ENCODE measurements at places on chromosomes 5 and 9.
A peak's percentile ranks its signal among the peaks of the same experiment; 100 is the strongest.

- peak; percentile 80 for DNase-seq
These were observed 152.2 kb downstream of the ARHGAP26 start for GRCh38 chr5:142922223-142922952.

- no peak for DNase-seq
These were observed 34.8 kb upstream of the RAPGEF1 start for GRCh38 chr9:131774636-131775035.

DNA sequence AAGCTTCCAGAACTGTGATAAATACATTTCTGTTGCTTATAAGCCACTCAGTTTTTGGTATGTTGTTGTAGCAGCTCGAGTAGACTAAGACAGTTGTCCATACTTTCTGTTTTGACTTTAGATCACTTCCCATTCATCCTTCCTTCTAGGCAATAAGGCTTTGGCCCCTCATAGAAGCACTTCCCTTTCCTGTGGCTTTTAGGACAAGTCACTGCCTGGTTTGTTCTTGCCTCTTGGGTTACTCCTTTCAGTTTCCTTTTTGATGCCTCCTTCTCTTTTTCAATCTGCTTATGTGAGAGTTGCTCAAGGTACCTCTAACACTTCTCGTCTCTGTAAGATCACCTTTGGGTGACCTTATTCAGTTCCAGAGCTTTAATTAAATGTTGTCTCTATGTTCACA, 72.4 kb upstream of the NTRK2 start:
- peak; percentile 85 for DNase-seq

GRCh38 chr5:79834098-79834753, 144.6 kb downstream of the CMYA5 start:
- DNase-seq, result no peak

- peak; percentile 86 for DNase-seq
These were observed 49.6 kb downstream of the ANKRD55 start for GRCh38 chr5:56183506-56183905.

DNA sequence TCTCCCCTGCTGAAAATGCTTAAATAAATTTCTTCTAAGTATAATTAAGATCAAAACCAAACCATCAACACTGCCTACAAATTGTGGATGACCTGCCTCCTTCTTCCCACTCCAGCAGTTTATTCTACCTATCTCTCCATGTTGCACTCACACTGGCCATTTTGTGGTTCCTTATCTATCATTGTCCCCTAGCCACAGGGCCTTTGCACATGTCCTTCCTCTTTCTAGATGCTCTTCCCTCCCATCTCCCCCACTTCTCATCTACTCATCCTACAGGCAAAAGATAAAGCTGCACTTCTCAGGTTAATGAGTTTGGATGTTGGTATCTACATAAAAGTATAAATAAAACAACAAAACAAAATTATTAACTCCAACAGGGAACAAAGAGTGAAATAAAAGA, 70.6 kb upstream of the CCNG1 start:
- no peak for DNase-seq

DNA sequence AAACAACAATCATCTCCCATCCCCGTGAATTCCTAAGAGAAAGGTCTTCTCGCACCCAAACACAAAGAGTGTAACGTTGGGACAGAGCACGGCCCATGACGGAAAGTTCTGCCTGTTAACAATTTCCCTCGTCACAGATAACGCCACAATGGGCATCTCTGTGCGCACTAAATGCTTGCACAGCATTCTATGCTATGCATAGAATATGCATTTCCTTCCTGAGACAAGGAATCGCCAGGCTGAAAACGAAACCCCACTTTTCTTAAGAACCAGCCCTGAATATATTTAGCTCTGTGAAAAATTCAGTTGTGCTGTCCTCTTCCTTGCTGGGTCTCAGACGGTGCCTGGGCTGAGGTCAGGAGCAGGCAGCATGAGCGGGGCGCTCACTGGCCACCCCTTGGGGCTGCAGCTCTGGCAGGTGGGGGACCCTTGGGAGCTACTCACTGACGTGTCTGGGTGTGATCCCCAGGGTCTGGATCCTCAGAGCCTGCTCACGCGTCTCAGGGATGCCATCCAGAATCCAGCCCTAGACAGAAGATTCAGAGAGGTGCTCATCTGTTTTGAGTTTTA, 49.8 kb downstream of the AK8 start:
- DNase-seq, result no peak

GRCh38 chr5:132423438-132423898, 54.0 kb downstream of the SLC22A5 start:
- DNase-seq, result no peak

- DNase-seq, result no peak
These were observed 950.6 kb upstream of the NUDT12 start for GRCh38 chr5:104513121-104513602.

DNA sequence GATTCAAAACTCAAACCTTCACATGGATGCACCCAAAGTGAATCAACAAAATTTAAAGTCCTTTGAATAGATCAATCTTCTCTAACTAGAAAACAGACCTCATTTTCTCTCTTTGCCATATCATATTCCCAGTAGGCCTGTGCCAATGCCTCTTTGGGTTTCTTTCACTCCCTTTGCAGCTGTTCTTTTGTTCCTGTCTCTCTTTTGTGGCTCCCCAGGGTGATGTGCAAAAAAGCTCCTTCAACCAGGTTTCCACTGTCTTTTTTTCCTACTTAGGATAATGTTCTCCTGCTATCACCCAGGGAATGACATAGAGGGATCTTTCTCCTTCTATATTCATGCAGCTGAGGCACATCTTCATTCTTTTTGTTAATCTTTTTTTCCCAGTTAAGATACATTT, 54.6 kb downstream of the MARCHF3 start:
- DNase-seq, result no peak

DNA sequence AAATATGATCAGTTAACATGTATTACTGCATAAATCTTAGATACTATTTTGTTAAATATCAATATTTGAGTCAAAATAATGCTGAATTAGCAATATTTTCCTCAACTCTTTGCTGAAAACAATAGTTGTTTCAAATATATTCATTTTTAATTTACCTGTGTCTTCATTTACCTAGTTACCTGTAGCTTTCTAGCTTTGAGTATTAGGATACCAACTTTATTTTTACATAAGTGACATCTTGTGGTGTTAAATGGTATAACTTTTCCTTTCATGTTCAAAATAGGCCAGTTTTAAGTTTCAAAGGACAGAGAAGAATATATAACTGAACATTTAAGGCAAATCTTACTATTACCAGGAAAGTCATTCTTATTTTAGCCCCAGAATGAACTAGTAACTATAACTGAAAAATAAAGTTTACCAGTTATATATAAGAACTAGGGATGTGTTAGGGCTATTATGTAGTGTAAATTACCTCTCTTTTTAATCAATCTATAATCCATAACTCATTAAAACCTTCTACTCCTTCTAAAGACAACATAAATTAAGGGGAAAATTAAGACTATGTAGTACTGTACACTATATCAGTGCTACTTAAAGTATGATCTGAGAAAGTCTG, 25.3 kb downstream of the AP3B1 start:
- DNase-seq, result no peak

- no peak for DNase-seq
These were observed 456.5 kb upstream of the CDH9 start for GRCh38 chr5:27494887-27495286.

DNA sequence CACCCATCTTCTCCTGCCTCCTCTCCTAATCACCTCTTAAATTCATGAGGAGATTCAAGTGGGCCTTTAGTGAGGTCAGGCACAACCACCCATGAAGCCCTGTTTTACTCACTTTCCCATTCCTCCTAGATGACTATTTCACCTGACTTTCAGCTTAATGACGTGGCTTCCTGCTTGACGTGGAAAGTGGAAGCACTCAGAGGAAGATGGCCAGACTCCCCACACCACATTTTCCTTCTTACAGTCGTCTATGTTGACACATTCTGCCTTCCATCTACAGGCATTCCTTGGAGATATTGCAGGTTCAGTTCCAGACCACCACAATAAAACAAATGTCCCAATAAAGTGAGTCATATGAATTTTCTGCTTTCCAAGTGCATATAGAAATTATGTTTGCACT, 146.4 kb upstream of the TAS2R1 start:
- no peak for DNase-seq

DNA sequence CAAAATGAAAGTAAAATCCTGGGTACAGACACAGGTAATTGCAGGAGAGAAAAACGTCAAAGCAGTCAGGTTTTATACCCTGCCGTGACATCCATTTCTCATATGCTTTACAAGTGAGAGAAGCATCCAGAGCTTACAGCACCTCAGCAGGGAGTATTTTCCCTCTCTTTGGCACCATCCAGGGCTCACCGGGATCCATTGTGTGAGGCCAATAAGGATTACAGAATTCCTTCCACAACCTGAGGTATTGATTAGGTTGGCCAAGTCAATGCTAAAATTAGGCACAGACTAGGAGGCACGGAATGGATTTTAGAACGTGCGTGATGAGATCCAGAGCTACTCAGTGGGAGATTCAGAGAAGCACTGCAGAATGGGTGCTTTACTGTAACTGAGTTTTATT, 296.6 kb downstream of the FBXL7 start:
- DNase-seq, result no peak

- peak; percentile 74 for DNase-seq
These were observed 2.9 kb downstream of the OR2S2 start for GRCh38 chr9:35954942-35955546.

DNA sequence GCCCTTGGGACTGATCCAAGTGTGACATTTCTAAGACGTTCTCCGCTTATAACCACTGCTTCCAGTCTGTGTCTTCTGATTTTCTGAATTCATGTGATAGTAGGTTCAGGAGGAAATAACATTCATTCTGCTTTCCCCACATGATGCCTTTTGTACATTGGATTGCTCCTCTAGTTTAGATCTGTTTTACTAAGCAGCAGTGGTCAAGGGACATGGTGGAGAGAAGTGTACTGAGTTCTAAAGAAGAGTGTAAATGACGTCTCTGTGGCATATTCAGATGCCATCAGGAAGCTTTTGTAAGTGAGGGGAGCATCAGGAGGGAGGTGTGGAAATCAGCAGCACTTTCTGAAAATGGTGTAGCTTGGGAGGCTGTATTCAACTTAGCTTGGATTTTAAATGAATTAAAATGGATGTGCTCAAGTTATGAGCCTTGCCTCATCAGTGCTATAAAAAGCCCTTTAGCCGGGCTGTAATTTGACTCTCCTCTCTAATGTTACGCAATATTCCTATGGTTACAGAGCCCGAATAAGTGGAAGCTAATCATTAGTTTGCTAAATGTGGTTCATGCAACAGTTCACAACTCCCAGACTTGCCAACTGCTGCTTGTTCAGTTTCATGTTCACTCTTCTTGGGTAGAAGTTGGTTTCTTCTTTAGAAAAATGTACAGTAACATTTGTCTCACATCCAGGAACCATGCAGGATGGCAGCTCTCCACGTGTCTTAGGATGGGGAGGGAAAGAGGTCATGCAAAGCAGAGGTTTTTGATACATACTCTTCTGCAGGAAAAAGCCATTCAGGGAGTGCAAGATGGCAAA, 281.3 kb downstream of the ARHGAP26 start:
- peak; percentile 88 for DNase-seq

DNA sequence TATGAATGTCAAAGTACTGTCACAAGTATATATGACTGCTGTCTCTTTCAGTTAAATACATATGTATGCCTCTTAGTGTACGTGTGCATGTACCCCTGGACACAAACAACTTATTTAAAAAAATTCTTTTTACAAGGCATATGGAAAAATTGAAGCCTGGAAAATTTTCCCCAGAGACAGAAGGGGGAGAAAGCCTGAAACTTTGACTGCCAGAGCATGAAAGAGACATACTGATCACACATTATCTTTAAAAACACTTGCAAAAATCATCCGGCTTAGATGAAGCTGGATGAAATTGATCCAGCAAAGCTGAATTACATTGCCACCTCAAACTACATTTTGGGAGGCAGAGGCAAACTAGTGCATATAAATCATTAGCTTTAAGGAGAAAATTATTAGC, 88.0 kb upstream of the NFIB start:
- no peak for DNase-seq

GRCh38 chr5:132221781-132222648, 5.6 kb downstream of the P4HA2 start:
- DNase-seq, result no peak

DNA sequence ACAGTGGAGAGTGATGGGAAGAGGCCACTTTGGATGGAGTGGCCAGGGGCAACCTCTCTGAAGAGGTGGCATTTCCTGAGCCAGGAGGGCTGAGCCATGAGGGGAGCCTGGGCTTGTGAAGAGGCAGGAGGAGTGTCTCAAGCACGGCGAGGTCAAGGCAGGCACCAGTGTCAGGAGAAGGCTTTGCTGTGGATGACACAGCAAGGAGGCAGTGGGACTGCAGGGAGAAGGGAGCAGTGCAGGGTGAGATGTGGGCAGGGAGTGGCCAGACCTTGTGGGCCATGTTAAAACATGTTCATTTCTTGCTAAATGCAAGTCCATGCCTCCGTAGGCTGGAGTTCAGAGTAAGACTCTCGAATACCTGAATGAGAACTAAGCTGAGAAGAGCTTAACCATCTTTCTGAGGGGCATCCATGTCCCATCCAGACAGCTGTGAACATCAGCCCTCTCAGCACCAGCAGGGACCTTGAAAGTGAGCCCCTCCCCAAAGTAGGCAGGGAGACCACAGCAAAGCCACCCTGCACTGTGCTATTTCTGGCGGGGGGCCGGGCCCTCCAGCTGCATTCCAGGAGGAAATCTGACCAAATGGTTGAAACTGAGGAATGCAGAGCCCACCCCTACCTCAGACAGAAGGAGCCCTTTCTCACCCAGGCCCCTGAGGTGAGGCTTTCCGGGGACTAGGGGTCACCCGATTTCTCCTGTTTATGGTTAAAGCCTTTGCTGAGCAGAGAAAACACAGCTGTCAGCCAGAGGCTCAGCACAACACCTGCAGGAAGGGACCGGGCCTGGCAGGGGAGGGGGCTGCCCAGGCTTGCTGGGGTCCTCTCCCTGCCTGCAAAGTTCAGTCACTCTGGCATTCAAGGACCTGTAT, 16.1 kb upstream of the ARSI start:
- DNase-seq, result no peak

GRCh38 chr9:133028221-133028620, 2.6 kb upstream of the GTF3C5 start:
- no peak for DNase-seq

DNA sequence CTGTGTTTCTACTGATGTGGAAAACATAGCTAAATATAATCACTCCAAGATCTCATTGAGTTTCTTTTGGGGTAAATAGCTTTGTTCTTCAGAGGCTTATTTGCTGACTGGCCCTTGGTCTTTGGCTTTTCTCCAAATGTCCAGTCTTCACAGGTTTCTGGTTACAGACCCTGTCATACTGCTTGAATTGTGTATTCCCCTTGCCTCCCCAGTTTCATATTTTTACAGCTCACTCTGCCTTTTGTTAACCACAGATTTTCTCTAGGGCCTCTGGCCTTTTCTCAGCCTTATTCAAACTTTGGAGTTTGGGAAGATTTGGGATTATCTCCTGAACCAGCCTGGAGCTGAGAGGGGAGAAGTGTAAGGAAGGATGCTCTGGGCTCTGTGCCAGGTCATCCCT, 23.9 kb downstream of the ISOC1 start:
- no peak for DNase-seq

GRCh38 chr9:93617273-93617672, 40.9 kb downstream of the PHF2 start:
- DNase-seq, result no peak

DNA sequence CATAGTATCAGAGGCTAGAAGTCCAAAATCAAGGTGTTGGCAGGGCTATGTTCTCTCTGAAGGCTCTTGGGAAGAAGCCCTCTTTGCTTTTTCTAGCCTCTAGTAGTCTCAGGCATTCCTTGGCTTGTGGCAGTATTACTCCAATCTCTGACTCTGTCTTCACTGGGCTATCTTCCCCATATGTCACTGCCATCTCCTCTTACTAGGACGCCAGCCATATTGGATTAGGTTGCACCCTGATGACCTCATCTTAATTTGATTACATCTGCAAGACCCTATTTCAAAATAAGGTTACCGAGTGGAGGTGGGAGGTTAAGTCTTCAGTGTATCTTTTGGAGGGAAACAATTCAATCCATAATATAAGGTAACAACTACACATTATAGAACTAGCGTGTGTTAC, 21.3 kb upstream of the EBF1 start:
- no peak for DNase-seq

Data from inflammatory macrophage treated with lipopolysaccharide for 4 hours (primary cell).